Stomach (tissue), 19 donors: ENCODE measurements at places on chromosomes 3 and 15.
A peak's percentile ranks its signal among the peaks of the same experiment; 100 is the strongest.

- no peak for DNase-seq
These were observed 429.3 kb upstream of the AZI2 start for GRCh38 chr3:28777806-28778475.

DNA sequence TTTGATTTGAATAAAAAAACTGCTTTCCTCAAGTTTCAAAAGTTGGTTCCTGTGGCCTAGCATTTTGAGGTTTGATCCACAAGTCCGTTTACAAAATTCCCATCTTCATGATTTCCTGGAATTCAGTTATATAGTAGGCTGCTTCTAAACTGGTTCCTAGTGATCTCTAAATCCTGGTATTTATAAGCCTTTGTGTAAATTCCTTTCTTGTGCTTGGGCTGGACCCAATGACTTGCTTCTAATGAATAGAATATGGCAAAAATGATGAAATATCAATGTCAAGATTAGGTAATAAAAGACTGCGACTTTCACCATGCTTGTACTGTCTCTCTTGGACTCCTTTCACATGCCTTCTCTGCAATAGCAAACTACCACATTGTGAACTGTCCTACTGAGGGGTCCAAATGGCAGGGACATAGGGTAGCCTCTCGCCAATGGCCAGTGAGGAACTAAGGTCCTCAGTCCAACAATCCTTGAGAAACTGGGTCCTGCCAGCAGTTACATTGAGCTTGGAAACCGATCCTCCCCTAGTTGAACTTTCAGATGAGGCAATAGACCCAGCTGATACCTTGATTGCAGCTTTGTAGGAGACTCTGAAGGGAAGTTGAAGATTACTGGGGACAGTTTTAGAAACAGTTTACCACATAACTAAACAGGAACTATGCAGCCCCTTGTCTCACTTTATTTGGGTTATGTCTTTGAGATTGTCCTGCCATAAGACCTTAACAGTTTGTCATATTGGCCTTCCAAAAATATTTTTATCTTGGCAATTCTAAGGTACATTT, 303.9 kb upstream of the TBC1D5 start:
- no peak for DNase-seq

GRCh38 chr3:74535281-74535680, 79.2 kb downstream of the CNTN3 start:
- no peak for DNase-seq

- DNase-seq = no peak
These were observed 64.9 kb upstream of the PIK3R4 start for GRCh38 chr3:130811557-130811956.

- peak; percentile 95 for DNase-seq
These were observed at the start of gene NISCH for GRCh38 chr3:52455283-52456168. TSS of gene NISCH (plus strand) at chr3:52455604. CDS start at chr3:52455642, 38 bp downstream.

- DNase-seq = no peak
These were observed 309.0 kb upstream of the MDFIC2 start for GRCh38 chr3:70621451-70621850.

- no peak for DNase-seq
These were observed 30.4 kb downstream of the RAB6B start for GRCh38 chr3:133865136-133865855.

GRCh38 chr3:143283432-143284128, 164.0 kb downstream of the CHST2 start:
- DNase-seq = no peak

- DNase-seq = no peak
These were observed 61.5 kb downstream of the CAPN7 start for GRCh38 chr3:15267502-15267901.

DNA sequence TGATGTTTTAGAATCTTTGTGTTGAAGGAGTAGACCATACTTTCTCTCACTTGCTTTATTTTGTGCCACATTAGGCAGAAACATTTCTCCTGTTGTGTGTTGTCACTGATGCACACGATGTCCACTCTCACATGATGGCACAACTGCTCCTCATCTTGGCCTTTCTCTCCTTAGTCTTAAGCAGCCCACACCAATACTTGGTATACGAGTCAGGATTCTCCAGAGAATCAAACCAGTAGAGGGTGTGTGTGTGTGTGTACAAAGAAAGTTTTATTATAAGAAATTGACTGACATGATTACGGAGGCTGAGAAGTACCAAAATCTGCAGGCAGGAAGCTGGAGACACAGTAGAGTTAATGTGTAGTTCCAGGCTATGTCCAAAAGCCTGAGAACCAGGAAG, 187.1 kb downstream of the ALCAM start:
- DNase-seq = no peak

GRCh38 chr3:58577269-58577821, at the start of gene FAM107A:
TSS of gene FAM107A (minus strand) at chr3:58577391. CDS start at chr3:58569860, 7,531 bp downstream.
- peak; percentile 44 for DNase-seq

GRCh38 chr15:101445562-101446517, 43.7 kb downstream of the PCSK6 start:
- peak; percentile 51 for DNase-seq

DNA sequence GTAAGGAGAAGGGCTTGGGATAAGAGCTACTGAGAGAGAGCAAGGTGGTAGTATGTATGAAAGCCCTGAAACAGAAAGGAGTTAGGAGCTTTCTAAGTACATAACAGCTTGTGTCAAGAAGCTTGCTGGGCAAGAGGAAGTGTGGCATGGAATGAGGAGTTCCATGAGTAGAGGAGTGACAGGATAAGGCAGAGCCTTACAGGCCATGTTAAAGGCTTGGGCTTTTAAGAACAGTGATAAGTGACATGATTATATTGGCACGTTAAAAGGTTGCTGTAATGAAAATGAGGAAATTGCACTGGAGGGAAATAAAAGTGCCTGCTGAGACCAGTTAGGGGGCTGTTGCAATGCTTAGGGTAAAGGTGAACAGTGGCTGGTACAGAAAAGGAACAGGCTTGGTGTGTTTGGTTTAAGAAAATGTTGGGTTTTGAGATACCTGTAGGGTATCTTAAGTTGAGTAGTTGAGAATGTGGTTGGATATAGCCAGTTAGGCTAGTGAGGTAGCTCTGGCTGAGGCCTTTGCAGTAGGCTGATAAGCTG, 49.0 kb downstream of the MEF2A start:
- peak; percentile 57 for DNase-seq

DNA sequence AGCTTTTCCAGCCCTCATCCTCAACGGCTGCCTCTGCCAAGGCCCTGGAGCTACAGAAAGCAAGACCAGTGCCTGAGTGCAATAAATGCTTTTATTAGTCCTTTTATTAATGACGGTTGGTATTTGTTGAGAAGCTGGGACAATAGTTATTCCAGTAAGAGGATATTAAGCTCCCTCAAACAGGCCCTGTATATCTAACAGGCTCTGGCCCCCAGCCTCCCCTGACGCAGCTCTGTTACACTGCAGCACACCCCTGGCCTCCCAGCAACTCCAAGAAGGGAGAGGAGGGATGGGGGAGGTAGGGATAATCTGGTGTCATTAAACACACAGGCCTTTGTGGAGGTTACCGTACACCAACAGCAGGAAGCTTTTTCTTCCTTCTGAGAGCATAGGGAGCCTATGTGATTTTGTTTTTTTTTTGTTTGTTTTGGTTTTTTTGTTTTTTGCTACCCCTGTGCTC, 30.8 kb upstream of the MAGEF1 start:
- peak; percentile 13 for DNase-seq

GRCh38 chr15:86879250-86880229, 799.9 kb downstream of the AGBL1 start:
- no peak for DNase-seq

GRCh38 chr3:175155172-175155571, 296.0 kb downstream of the NAALADL2 start:
- DNase-seq = peak; percentile 49

GRCh38 chr15:25944386-25944785, 81.3 kb upstream of the ATP10A start:
- DNase-seq = no peak

DNA sequence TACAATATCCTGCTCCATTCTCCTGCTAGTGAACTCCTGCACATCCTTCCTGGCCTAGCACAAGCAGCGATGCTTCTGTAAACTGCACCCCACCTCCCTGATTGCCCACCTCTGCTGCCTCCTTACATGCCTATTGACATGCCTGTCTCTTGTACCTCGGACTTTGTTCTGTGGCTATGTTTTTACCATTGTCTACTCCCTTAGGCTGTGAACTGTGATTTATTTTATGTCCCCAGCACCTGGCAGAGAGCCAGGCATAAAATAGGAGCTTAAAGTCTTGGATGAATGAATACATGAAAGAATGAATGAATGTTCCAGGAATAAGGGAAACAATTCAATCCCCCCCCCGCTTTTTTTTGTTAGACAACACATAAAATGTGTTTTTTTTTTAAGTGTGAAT, 210.0 kb downstream of the MYRIP start:
- DNase-seq = no peak

- no peak for DNase-seq
These were observed 453.2 kb downstream of the NR2F2 start for GRCh38 chr15:96783746-96784145.

- peak; percentile 60 for DNase-seq
These were observed 311.4 kb downstream of the EPHB1 start for GRCh38 chr3:135106445-135106844.

DNA sequence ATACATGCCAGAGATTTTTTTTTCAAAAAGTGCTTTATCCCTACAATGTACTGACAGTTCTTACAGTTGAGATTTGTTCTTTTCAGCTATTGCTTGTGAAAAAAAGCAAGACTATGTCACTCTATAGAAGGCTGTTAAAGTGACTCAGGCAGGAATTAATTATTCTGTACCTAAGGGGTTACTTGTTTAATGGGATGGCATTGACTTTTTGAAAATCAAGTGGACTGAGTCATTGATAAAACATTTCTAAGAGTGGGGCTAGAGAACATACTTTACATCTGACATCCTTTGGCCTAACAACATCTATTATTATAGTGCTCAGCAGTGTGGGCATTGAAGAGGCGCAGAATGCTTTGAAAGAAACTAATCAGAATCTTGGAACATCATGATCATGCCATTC, 34.3 kb downstream of the INTS14 start:
- DNase-seq = no peak

DNA sequence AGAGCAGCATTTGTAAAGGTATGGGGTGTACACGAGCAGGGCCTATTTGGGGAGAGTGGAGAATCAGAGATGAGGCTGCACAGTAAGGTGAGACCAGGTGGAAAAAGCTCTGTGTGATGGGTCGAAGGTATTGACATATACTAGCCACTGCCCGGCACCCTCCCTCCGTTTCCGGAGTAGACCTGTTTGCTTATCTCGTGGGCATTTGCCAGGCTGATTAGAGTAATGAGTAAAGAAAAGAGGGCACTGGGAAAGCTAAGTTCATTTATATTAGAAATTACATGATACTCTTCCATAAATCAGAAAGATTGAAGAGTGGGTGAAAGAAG, 46.2 kb upstream of the ATG7 start:
- peak; percentile 35 for DNase-seq

DNA sequence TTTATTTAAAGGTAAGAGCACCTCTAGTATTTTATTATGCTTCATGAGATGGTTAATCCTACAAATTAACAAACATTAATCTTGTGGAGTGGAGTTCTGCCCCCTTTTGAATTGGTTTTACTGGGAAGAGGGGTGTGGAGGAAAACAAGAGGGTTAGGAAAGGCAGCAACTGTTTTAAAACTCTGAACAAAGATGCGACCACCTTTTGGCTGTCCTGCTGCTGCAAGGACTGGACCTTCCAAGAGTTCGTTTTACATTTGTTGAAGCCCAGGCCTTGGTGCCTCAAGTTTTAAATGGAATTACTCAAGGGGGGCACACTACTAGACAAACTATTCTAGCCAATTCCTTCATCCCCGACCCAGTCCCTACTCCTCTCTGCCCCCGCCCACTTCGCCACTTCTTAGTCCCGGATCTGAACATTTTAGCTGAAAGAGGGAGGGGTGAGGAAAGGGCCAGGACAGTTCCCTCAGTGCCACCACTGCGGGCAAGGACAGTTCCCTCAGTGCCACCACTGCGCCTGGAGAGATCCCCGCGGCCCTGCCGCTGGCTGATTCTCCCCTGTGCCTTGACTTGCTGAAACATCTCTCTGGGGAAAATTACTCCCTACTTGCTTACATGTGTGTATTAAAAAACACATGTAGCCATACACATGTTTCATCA, 11.2 kb downstream of the SOX2 start:
- no peak for DNase-seq

- DNase-seq = no peak
These were observed 101.1 kb downstream of the NR1D2 start for GRCh38 chr3:24046214-24046613.

GRCh38 chr15:29749365-29750086, 72.7 kb downstream of the TJP1 start:
- no peak for DNase-seq

DNA sequence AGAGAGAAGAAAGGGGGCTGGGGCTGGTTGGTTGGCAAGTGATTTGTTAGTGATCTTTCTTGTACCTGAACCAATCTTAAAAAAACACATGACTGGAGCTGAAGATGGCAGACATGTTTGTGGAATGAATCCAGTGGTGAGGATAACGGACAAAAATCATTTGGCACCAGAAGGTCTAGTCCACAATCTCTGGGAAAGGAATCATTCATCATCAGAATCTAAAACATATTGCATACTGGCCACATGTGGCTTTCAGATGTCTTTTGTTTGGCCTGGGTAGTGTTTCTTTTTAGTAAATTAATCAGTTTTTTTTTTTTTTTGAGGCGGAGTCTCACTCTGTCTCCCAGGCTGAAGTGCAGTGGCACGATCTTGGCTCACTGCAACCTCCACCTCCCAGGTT, 5.0 kb downstream of the NEK11 start:
- no peak for DNase-seq

DNA sequence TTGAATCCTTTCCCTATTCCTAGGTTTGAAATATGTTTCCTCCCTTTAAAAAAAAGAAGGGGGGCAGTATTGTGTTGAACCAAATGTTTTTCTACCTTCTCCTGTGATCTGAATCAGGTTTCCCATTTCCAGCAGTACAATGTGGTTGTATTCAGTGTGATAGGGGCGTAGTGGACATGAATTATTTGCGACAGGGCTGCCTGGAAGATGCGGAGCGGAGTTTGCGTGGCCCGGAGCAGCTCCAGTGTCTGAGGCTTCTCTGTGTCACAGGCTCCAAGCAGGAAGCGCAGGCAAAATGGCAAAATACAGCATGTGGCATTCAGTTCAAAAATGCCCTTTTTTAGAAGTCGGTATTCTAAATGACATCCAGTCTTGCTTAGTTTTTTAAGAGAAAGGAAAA, 154.4 kb downstream of the PGPEP1L start:
- peak; percentile 90 for DNase-seq

DNA sequence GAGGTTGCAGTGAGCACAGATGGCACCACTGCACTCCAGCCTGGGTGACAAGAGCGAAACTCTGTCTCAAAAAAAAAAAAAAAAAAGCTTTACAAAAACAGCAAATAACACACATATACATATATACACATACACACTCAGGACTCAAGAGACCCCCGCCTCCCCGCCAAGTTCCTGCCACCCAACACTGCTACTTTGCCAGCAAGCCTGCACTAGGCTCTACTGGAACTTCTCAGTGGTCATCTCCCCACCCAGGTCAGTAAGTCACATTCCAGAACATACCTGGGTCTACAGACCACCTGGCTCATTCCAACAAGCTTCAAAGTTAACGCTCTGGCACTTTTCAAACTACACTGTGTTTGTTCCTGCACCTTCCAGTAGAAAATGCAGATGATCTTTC, 62.3 kb downstream of the SENP2 start:
- DNase-seq = no peak
